ENCODE measurements at places on chromosomes 7 and 10.
A peak's percentile ranks its signal among the peaks of the same experiment; 100 is the strongest.

DNA sequence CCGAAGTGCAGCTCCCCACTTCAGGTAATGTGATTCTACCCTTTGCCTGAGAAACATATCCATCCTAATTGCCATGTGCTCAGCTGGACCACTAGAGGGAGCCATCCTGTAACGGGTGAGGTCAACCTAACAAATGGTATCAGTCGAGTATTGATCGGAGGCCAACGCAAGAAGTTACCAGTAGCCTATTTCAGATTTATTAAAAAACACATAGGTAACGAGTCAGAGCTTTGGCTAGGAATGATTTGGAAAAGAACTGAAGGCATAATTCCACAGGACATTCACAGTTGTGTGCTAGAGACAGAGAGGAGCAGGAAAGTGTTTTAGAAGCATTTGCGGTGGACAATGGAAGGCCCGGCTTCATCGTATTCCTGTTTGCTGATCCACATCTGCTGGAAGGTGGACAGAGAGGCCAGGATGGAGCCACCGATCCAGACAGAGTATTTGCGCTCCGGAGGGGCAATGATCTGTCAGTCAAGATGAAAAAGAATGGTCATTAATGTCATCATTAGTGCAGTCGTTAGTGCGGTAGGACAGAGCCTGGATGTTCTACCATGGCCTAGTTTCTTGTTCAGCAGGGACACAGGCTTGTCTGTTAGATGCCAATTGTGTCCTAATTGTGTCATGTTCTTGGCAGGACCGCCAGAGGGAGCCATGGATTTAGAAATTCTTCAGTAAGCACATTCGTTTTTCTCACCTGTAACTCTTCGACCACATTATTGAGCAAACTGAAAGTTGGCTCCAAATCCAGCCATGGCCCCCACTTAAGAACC is 17.5 kb downstream of the ACTA2 start:
- peak overlapping the region; percentile 18 for H3K27ac ChIP-seq
- no peak overlapping the region for H3K4me3 ChIP-seq
- H3K27me3 ChIP-seq: no peaks in the 10 kb centered on the region

DNA sequence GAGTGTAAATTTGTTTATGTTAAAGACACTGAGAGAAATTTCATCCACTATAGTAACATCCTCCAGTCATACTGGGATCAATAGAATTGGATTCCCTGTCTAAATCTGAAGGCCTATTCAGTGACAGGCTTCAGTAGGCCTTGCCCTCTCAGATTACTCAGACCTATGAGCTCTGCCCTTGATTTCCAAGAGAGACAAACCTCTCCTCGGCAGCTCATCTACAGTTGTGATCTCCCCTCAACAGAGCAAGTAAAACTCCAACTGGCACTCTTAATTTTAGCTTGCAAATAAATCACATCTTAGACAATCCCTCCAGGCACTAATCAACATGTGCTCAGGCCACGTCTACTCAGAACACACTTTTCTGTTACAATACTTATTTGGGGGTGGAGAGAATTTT is 1191.4 kb upstream of the PHF14 start:
- no peaks in the 10 kb centered on the region for H3K36me3 ChIP-seq
- DNase-seq: no peak
- no peaks in the 10 kb centered on the region for H3K27me3 ChIP-seq
- no peak overlapping the region for H3K4me3 ChIP-seq
- no peaks in the 10 kb centered on the region for H3K4me1 ChIP-seq

DNA sequence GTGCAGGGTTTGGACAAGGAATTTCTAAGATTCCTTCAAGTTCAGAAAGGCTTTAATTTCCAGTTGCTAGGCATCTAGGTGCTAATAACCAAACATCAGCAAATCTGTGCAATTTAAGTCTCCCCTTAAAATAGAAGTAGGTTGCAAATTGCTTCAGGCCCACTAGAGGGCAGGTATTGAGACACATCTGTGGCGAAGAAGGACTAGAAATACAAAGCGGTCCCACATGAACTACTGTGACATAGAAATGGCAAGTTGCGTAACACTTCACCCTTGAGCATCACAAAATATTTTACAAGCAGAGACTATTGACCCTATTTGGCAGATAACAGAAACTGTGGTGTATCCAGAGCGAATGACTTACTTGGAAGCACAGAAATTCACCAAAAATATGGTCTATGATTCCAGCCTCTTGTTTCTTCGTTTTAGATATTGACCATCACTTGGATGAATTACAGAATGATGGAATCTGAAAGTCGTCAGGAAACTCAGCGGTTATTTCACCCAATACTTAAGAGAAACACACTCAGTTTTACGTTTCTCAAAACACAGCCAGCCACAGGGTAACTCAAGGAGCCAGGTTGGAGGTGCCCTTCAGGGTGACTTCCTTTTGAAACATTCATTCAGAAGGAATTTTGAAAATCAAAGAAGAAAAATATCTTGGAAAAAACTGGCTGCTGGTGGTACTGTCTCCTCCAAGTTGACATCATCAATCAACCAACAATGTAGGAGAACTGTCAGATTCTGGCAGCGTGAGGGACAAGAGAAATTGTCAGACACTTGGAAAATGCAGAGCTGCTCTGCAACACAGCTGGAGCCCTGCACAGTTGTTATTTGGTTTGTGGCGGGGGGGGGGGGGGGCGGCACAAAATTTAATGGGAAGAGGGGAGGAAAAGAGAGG is 256.3 kb upstream of the MINDY3 start:
- no peak overlapping the region for H3K27ac ChIP-seq
- DNase-seq: no peak

DNA sequence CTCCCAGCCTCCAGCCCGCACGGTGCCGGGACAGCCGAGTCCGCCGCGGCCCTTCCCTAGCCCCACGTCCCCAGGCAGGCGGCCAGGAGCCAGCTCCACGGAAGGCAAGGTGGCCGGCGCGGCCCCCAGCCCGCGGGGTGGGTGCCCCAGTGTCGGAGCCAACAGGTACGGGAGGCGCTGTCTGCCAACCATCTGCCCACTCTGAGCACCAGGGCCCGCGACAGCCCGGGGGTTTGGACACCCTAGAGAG is 75.8 kb downstream of the CALN1 start:
- H3K36me3 ChIP-seq: no peaks in the 10 kb centered on the region
- DNase-seq: no peak
- no peaks in the 10 kb centered on the region for H3K4me1 ChIP-seq
- H3K27me3 ChIP-seq: no peaks in the 10 kb centered on the region

- no peak overlapping the region for H3K27ac ChIP-seq
- no peaks in the 10 kb centered on the region for H3K36me3 ChIP-seq
- peaks cover 14% of the 10 kb centered on the region for H3K4me1 ChIP-seq
- no peak overlapping the region for H3K4me3 ChIP-seq
- DNase-seq: no peak
Observed at GRCh38 chr10:44335330-44336021, 49.4 kb downstream of the CXCL12 start.

DNA sequence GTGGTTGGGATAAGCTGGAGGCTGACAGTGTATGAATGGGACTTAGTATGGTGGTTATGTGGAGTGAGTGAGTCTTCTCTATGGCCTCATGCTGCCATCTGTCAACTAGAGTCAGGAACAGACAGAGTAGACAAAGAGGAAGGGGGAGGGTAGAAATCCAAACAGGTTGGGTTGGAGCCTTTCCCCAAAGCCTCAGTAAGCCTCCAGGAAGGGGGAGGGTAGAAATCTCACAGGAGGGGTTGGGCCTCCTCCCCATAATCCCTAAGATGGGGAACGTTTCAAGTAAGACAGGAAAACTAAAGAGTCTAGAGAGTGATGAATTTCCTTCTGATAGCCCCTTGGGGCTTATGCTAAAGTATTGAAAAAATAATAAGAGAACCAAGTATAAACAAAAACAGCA is 2.0 kb upstream of the AKR1B15 start:
- no peak overlapping the region for H3K4me3 ChIP-seq
- no peaks in the 10 kb centered on the region for H3K36me3 ChIP-seq
- no peak for DNase-seq
- H3K27me3 ChIP-seq: peaks cover 22% of the 10 kb centered on the region
- H3K4me1 ChIP-seq: no peaks in the 10 kb centered on the region
- no peak overlapping the region for H3K27ac ChIP-seq

- no peaks in the 10 kb centered on the region for H3K36me3 ChIP-seq
- no peak for DNase-seq
- peaks cover 4% of the 10 kb centered on the region for H3K27me3 ChIP-seq
- H3K4me3 ChIP-seq: no peak overlapping the region
- H3K4me1 ChIP-seq: no peaks in the 10 kb centered on the region
Observed at GRCh38 chr7:106375499-106375898, 90.7 kb upstream of the NAMPT start.

DNA sequence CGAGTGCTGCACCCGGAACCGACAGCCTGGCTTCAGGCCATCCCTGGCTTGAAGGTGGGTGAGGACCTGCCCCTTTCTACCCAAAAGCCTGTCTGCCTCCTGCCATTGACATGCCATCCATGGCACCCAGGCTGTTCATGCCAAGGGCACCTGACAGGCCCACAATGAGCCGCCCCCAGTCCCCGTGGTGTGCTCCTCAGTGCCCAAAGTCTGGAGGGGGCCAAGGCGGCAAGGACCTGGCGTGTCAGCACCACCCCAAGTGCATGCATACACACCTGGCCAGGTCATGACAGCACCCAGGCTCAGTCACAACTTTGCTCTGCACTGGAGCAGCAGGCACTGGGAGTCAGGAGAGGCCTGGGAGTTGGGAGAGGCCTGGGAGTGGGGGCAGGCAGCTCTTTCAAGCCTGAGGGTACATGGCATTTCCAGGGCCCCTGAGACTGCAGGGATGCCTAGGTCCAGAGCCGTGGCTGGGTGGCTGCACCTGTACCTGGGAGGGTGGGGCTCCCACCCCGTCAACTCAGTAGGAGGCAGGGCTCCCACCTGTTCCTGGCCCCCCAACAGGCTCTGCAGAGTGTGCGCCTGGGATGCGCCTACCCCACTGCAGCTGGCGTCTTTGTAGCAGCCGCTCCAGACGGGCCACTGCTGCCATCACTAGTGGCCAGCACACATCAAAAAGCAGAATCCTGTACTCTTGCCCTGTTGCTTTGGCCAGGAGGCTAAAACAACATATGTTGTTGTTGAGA is 71.7 kb downstream of the ZNF467 start:
- H3K27ac ChIP-seq: no peak overlapping the region
- H3K4me3 ChIP-seq: no peak overlapping the region
- H3K27me3 ChIP-seq: no peaks in the 10 kb centered on the region
- H3K36me3 ChIP-seq: no peaks in the 10 kb centered on the region
